Activated CD4-positive, alpha-beta T cell treated with anti-CD3 and anti-CD28 coated beads, Interleukin-2, Interleukin-6, amounts not matched to agents 100 ng/mL and 50 ng/mL, durations not matched to agents 16 hours and 8 hours (primary cell): ENCODE measurements at places on chromosomes 2 and 18.
A peak's percentile ranks its signal among the peaks of the same experiment; 100 is the strongest.

DNA sequence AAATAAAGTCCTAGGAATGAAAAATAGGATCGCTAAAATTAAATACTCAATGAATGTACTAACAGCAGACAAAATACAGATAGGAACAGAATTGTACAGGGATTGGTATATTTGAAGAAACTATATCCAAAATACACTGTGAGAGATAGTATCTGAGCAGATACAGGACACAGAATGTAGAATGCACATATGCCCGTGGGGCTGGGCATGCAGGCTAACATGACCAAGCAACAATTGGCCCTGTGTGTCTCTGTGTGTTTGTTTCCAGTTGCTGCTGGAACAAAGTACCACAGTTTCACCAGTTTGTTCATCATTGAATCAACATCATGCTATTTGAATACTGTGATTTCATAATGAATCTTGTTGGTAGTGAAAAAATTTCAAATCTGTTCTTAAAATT, 127.6 kb downstream of the PMAIP1 start:
- no peak for DNase-seq

DNA sequence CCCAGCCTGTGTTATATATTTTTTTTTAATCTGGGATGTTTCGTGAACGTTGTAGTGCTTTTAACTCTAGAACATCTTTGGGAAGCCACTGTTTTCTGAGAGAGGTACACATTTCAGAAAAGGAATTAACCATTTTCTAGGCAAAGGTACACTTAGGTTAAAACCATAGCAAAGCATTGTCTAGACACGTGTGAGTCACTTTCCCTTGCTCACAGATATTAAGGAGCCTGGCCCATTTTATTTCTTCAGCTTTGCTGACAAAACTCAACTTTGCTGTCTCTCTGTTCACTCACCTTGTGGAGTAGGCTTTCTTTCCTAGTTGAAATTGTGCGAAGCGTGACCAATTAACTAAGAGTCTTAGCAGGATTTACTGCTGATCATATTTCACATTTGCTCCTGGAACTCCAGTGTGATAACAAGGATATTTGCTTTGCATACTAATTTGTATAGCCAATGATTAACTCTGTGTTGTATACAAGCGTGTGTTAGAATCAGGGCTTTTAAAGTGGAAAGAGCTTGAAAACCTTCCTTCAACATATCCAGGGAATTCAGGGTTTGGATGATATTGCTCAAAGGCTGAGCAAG, 215.0 kb upstream of the AGAP1 start:
- DNase-seq: no peak

- DNase-seq: no peak
Measured at GRCh38 chr2:116133381-116133942, 1681.0 kb upstream of the DDX18 start.

- DNase-seq: no peak
Measured at GRCh38 chr2:80469428-80469827, 164.9 kb upstream of the LRRTM1 start.

DNA sequence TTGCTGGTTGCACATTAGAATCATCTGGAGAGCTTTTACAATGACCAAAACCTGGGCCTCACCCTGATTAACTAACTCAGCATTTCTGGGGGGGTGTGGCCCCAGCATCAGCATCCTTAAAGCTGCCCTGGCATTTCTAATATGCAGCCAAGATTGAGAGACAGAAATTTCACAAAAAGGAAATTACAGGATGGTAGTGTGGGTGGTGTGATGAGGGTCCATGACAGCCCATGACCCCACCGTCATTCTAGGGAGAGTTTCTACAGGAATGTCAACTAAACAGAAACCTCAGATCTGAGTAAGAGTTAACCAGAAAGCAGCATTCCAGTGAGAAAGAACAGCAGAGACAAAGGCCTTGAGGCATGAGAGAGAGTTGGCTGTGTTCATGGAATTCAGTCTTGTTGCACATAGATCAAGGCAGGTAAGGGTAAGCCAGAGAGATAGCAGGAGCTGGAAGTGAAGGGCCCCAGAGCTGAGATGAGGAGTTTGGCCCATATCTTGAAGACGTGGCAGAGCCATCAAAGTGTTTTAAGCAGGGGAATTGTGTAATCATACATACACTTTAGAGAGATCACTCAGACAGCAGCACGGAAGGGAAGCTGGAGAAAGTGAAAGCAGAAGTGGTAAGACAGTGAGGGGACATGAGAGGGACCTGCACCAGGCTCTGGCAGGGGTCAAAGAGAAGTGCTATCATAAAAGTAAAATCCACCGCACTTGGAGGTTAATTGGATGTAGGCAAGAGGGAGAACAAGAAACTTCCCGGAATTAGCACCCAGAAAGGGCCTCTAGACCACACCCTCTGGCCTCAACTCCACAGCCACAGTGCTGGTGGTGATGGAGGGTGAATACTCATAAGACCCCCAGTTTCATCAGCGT, 7.8 kb upstream of the TRABD2A start:
- DNase-seq: peak; percentile 78

DNA sequence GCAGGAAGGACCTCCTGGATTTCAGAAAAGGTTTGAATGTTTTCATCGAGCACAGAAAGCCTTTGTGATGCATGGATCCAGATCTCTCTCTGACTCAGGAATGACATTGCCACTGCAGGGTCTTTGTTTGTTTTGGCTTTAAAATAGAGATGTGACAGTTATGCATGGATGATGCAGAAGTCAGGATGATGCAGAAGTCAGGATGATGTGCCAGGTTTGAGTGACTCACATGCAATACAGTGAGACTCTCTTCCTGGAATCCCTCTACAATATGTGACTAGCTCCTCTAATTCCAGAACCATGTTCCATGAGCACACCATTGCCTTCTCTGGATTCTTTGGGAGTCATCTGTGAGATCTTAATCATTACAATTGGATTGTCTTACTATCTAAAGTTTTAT, 177.9 kb upstream of the RAB6C start:
- DNase-seq: no peak

- no peak for DNase-seq
Measured at GRCh38 chr2:143371616-143372015, 242.4 kb downstream of the ARHGAP15 start.

DNA sequence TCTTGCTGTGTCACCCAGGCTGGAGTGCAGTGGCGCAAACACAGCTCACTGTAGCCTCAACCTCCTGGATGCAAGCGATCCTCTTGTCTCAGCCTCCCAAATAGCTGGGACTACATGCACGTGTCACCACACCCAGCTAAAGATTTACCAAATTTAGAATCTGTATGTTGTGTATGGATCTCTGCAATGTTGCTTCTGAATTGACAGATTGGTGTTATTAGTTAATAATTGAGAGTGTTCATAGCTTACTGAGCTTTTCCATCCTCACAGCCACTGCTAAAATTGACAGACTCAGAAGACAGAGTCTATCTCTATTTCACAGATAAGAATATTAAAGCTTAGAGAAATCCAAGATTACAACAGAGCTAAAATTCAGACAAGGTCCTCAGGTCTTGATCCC, 4.3 kb upstream of the NBAS start:
- no peak for DNase-seq

DNA sequence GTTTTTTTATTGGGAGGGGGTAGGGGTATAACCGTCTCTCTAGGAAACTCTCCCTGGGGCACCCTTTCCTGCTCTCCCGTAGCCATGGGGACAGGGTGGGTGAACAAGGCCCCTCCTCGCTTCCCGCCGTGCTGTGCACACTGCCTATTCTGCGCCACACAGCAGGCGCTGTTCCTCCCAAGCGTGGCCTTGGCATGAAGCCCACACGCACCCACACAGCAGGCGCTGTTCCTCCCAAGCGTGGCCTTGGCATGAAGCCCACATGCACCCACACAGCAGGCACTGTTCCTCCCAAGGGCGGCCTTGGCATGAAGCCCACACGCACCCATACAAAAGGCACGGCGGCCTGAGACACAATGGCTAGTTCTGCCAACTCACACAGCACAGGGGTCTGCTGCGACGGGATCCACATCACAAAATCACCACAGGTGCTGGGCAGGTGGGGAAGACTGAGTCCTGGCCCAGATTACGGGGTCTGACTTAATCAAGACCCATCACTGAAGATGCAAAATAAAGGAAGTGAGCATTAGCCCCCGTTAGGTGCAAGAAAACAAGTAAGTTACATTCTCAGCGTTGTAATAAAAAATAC, 46.6 kb upstream of the TPO start:
- DNase-seq: no peak

DNA sequence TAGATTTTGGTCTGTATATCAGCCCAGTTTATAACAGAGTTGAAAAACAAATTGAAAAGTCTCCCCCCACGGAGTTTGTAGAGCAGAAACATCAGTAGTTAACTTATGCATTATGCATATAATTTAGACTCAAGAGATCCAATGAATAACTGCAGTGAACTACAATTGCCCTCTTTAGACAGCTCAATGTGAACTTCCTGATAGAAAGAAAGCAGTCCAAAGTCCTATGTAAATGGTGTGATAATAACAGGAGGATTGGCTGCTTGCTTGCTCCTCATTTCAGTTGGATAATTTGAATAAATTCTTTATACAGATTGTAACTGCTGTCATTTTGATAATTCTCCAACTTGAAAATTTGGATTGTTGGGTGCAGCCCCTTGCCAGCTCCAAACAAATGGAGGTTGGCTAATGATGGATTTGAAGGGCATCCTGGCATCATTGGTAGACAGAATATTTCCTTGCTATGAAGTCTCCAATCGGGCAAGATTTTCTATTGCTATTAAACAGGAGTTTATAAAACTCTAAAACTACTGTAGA, 297.1 kb downstream of the ASXL3 start:
- DNase-seq: no peak

GRCh38 chr2:2591542-2591940, 260.5 kb upstream of the MYT1L start:
- DNase-seq: no peak

GRCh38 chr2:12456293-12457106, 260.2 kb upstream of the TRIB2 start:
- DNase-seq: peak; percentile 86

DNA sequence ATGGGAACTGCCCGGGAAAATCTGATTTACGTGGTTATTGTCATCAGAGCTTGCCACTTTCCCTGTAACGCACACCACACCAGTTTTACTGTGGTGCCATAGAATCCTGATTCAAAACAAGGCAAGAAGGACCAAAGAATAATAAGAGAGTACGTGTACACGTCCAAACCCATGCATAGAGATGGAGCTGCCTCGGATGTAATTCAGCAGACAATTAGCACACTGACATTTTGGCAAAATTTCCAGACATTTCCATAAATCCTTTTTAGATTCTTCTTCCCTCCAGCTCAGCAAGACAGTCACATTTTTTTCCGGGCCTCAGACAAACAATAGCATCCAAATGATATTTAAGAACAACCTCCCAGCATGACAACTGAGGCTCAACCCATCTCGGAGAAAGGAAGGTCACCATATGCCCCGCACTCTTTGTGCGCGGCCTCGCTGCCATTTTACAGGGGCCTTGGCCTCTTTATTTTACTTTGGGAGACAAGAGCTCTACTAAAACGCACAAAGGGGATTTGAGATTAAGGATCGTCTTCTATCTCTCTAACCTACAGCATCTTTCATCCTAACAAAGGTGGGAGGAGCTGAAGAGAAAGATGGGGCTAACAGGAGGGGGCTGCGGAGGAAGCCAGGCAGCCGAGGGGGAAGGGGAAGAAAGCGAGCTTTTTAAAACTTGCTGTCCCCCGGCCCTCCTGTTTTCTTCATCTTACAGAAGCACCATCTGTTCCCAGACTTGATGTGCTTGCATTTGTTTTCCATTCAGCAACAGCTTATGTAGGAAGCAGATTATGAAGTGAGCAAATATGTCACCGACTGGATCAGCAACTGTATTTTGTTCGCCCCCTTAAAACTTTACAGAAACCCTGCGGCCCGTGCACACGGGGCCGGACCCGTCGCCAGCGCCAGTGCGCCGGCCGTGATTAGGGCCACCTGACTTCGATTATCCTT, 61.0 kb downstream of the CDCA7 start:
- DNase-seq: no peak

DNA sequence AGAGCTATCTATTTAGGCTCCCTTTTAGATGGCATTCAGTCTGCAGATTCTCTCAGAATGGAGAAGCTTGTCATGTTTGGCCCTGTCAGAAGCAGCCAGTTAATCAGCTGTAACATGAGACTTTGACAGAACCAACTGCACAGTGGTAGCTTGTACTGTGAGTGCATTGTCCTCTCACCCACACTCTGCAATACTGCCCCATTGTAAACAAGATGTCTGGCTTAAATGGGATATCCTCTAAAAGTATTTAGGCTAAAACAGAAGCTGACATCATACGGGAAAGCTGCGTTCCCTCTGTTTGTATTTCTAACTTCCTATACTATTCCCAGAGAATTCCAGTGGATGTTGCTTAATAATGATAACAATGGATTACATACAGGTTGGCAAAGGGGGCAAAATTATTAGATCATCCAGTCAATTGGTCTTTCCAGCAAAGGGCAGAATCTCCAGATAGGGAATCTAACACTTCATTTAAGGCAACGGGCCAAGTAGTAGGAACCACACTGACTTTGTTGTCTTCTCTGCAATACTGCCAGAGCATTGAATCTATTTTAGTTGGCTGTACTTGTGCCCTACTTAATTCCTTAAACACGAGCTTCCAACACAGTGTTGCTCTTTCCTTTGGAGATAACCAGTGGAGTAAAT, 15.4 kb upstream of the STAT4 start:
- DNase-seq: no peak

DNA sequence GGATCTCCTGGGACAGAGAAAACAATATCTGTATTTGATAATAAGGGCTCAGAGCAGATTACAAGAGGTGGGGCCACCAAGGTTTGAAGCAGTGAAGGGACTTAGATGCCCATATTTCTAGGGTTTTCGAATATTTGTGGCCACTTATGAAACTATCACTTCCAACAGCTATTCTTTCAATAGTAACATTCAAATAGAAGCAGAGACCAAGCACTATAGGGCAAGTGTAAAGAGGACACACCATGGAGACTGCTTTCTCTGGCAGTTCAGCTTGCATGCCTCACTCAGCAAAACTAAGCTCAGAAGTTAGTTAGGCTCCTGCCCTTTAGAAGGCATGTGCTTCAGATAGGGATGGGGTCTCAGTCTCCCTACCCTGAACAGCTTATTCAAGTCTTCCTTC, 10.3 kb downstream of the PSTPIP2 start:
- no peak for DNase-seq

- no peak for DNase-seq
Measured at GRCh38 chr18:36634573-36635216, 194.1 kb downstream of the TPGS2 start.

- DNase-seq: no peak
Measured at GRCh38 chr18:35131387-35132020, 90.3 kb downstream of the MAPRE2 start.

DNA sequence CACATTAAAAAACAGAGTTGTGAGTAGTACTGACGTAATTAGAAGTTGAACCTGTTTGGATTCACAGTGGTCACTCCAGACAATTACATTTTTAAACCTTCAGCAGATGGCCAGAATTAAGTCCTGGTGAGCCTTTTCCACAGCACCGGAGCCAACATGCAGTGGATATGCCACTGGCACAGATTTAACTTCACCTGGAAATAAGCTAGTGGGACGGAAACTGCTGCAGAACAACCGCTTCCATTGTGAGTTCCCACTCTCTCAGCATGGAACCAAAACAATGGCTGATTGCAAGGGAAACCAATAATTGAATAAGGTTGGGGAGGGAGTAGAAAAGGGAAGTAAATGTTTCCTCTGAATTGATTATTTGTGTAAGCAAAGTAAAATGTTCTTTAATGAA, 515.1 kb downstream of the STK39 start:
- DNase-seq: no peak

- no peak for DNase-seq
Measured at GRCh38 chr2:47304654-47305053, 98.3 kb upstream of the MSH2 start.

GRCh38 chr2:237057893-237058300, 27.8 kb upstream of the COPS8 start:
- DNase-seq: no peak
